ENCODE measurements at places on chromosomes 2 and 18. TPM values are rescaled to one million over a fixed set of nuclear protein-coding genes. Genes with fewer than 3 reads are reported as not detected.

Gene CGREF1
- 3.6 TPM for total RNA-seq

Gene WDR75
- total RNA-seq, result 51.1 TPM

Gene CNNM4
- total RNA-seq, result 3.1 TPM

Gene GDF7
- total RNA-seq, result not detected
